Activated T-helper 9 cell treated with anti-CD3 and anti-CD28 coated beads, Interleukin-2, amount 50 U/mL, for 16 hours (primary cell): ENCODE measurements at places on chromosomes 6 and 20.

- no peak for DNase-seq
Observed at GRCh38 chr20:7693761-7694160, 246.5 kb downstream of the HAO1 start.

DNA sequence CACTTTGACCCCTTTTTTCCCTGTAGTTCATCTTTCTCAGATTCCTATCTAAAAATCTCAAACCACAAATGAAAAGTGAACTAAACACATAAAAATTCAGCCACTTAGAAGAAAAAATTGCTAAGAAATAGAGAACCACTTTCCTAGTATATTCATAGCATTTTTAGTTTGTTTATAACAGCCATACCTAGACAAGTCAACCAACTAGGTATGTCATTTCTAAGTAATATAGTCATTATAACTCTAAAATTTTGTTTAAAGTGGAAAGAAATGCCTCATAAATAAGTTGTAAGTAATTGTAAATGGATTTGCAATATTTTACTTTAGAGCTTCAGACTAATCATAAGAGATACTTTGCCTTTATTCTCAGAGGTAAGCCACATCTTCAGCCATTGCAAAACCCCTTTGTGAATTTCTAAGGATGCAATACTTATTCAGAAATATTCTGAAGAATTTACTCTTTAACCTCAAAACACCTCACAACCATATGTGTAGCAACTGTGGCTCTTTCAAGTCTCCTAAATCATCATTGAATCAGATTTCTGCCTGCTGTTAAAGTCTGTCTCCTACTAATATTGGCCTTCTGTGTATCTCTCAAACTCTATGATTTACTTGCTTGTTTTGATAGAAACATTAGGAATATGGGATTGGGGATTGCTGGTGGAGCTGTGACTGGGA is 6.9 kb upstream of the SUMO4 start:
- no peak for DNase-seq

DNA sequence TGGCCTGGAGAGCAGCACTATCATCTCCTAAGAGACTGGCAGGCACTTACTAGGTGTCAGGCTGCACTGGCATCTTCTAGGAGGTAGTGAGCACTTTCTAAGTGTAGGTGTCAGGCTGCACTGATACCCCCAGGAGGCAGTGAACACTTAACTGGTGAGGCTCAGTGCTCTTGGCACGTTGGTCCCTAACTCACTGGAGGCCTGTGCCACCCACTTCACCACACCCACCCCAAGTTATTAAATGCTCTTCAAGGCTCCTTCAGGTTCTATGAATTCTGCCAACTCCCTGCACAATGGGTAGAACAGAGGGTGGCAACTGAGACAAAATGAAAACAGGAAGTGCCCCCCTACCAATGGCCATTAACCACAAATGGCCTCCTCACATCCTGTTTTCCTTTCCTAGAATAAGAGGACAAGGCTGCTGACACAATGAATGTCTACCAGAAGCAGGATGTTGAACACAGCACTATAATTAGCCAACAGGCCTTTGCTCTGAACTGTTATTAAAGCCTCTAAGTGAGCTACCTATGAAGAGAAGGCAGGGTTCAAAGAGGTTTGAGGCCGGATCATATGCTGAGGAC is 29.4 kb downstream of the NCOA5 start:
- DNase-seq: no peak

GRCh38 chr20:14817101-14817500 is 479.7 kb upstream of the FLRT3 start:
- no peak for DNase-seq

DNA sequence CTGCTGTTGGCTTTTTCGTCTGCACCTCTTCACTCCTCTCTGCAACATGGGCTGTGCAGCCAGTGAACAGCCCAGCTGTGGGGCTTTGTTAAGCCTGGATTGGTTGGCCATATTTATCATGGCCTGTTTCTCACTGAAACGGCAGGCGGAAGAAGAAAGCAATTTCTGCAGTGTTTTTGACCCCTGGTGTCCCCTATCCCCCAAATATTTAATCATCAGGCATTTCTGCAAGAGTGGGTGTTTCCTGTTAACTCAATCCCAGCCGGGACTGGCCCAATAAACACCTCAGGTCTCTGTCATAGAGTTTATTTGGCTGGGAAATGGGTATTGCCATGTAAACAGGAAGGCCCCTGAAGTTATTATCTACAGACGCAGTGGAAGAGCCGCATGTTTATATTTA is 174.8 kb upstream of the SUPT3H start:
- DNase-seq: no peak

- DNase-seq: no peak
Observed at GRCh38 chr6:15036690-15037245, 209.1 kb upstream of the JARID2 start.

- DNase-seq: no peak
Observed at GRCh38 chr20:61799928-61800327, 265.8 kb downstream of the TAF4 start.

DNA sequence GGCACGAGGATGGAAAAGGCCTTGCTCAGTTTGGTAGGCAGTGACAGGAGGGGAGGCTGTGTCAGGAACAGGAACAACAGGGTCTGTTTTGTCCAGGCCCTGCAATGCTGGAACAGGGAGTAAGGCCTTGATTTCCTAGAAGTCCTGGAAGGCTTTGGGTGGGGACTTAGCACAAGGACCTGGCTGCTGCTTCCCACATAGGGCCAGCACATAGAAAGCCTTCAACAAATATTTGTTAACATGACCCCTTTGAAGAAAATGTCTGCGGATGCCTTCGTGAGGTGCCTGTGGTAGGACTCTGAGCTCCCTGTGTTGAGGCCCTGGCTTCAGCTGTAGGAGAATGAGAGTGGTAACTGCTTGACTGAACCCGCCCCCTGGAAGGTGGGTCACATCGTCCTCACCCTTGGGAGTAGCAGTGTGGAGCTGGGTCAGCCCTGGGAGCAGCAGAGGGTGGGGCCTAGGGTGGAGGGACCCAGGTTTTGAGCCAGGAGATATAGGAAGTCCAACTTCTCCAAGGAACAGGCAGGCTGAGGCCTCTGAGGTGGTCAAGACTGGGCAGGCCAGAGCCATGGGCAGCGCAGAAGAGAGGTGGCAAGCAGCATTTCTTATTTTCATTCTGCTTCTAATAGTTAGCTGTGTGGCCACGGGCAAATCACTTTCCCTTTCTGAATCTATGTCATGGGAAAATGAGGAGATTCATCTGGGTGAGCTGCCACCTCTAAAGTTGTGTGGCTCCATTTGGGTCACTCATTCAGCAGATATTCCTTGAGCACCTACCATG is 50.0 kb downstream of the CNBD2 start:
- no peak for DNase-seq

DNA sequence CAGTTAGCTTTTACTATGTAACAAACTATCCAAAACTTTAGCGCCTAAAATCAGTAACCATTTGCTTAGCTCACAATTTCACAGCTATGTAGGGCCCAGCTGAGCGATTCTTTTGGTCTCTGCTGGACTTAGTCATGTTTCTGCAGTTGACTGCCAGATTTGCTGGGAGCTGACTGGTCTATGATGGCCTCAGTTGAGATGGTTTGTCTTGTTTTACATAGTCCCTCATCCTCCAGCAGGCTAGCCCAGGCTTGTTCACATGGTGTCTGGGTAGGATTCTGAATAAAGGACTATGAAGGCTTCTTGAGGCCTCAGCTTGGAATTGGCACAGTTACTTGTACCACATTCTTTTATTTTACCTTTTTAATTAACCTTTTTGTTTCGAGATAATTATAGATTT is 247.8 kb upstream of the CHD6 start:
- no peak for DNase-seq

GRCh38 chr6:53861518-53861917 is 66.7 kb downstream of the LRRC1 start:
- no peak for DNase-seq
